ENCODE measurements at places on chromosomes 12 and 14. TPM values are rescaled to one million over a fixed set of nuclear protein-coding genes. Genes with fewer than 3 reads are reported as not detected.

Gene CCDC177
- total RNA-seq = not detected

Gene FBRSL1
- total RNA-seq = 94.0 TPM

Gene SLC25A21
- 0.53 TPM for total RNA-seq

Gene RNU4-1
- total RNA-seq = not detected

Gene TEX52
- total RNA-seq = not detected

Gene C12orf50
- total RNA-seq = not detected

Gene MANSC4
- total RNA-seq = not detected

Gene ACOT4
- total RNA-seq = 2.1 TPM

Gene PDE3A
- 3.9 TPM for total RNA-seq

Gene HHIPL1
- total RNA-seq = 0.29 TPM

Gene PLEK2
- total RNA-seq = 28.3 TPM
